NCI-H187 treated with DMSO at 0.1 percent for 48 hours (cell line): ENCODE measurements at places on chromosomes 2 and 18.
A peak's percentile ranks its signal among the peaks of the same experiment; 100 is the strongest.

DNA sequence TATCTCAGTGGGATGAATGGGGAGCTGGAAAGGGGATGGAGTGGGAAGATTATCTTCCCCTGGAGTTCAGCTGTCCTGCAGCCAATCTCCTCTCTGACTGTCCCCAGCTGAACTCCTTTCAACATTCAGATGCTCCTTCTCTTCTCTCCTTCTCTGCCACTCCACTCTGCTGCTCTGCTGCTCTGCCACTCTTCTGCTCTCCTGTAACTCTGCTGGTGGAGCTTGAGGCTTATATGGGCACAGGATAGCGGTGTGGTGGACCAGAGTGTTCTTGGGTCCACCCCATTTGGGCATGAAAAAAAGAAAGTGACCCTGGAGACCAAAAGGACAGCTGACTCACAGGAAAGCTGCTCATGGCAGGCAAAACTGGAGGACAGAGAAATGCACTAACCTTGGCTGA lies 26.6 kb downstream of the FAHD2B start:
- no peak for DNase-seq

DNA sequence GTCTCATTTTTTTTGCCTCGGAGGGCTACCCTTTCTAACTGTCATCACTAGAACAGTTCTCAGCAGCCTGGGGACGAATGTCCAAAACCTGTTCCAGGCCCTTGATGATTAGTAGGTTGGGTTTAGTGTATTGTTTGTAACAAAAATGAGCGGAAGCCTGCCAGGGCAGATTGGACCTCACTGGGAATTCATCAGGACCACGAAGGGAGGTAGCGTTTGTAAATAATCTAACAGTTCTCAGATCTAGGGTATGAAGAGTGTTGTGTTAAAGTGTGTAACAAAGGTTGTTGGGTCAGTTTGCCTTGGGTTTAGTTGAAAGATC lies 799 bp downstream of the CEP68 start:
- DNase-seq = no peak

GRCh38 chr2:165636959-165637358 lies 157.1 kb downstream of the GALNT3 start:
- no peak for DNase-seq

- no peak for DNase-seq
Measured at GRCh38 chr2:72755647-72756423, 70.0 kb downstream of the EXOC6B start.

- no peak for DNase-seq
Measured at GRCh38 chr2:36330473-36331395, 24.8 kb upstream of the CRIM1 start.

- DNase-seq = no peak
Measured at GRCh38 chr2:46669016-46669415, 189.7 kb downstream of the TMEM247 start.

- DNase-seq = peak; percentile 93
Measured at GRCh38 chr2:12773586-12774394, 57.1 kb downstream of the TRIB2 start.

GRCh38 chr2:66544258-66544657 lies 109.3 kb downstream of the MEIS1 start:
- DNase-seq = no peak

DNA sequence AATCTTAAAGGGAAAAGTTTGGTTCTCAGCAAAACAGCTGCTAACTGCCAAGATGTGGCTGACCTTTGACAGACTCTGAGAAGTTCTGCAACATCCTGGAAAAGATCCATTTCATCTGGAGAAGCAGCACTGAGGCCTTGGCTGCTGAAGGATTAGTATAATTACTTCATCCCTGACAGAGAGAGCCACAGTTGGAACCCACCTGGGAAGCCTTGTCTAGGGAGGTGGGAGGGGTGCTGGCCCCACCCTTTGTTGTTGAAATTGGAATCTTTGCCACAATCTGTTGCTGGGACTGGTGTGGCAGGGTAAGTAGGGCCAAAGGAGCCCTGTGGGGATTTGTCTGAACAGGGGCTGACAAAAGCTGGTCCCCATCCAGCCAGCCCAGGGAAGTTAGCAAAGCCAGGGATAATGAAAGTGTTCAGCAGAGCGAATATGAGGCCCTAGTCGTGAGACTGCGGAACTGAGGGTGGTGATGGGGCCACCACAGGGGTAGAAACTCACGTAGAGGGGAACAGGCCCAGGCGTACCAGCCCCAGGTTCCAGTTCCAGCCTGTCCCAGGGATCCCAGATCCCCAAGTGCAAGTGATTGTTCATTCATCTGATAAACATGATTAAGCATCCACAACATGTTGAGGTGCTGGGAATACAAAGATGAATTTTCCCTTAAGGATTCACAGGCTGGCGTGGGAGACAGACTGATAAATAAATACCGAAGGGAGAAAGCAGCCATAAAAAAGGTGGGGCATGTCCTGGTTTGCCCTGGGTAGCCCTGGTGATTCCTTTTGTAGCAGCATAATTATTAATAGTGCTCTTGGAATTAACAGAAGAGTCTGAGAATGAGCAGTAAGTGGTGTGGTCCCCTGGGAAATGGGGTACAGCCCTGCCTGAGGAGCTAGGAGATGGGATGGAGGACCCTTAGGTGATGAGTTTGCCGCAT lies 60.0 kb downstream of the MYO1B start:
- DNase-seq = no peak

GRCh38 chr18:45463451-45463850 lies 151.8 kb upstream of the SLC14A2 start:
- no peak for DNase-seq

DNA sequence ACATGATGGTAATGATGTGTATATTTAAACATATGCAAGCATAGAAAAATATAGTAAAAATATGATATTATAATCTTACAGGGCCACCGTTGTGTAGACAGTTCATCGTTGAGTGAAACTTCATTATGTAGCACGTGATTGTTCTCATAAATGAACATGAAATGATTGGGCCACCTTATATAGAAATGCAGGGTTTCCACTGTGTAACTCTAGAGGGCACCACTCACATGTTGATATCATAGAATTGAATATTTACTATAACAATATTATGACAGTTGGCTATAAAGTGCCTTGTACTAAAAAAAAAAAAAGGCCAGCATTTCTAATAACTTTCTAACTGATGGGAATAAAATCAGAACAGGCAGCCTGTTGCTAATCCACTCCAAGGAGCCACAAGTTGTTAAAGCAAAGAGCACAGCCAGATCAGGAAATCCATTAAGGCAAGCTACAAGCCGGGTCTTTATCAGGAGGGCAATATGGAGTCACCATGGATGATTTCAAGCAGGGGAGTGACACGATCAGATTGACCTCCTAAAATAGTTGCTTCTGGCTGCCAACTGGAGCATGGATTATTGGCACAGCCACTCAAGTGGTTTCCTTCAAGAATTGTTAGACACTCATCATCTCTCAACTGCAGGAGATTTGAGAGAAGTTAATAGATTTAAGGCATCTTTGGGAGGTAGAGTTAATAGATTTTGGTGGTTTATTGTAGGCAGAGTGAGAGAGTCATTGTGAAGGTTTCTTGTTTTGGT lies 16.7 kb downstream of the IL1F10 start:
- no peak for DNase-seq

DNA sequence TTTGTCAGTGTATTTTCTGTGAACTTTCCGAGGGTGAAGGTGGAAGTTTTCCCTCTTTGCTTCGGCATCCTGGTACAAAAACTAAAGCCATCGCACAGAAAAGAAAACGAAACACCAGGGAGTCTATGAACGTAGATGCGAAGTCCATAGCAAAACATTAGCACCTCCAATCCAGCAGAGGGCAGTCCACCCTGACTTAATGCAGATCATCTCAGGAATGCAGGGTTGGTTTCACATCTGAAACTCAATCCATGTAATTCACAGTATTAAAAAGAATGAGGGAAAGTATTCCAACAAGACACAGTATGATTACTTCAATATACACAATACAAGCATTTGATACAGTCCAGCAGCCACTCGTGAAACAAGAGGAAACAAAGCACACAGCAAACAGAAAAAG lies 70.8 kb downstream of the RTP5 start:
- no peak for DNase-seq

GRCh38 chr2:180618570-180618969 lies 361.8 kb upstream of the UBE2E3 start:
- no peak for DNase-seq

GRCh38 chr2:37457401-37457901 lies 113.0 kb downstream of the QPCT start:
- no peak for DNase-seq

GRCh38 chr2:240557808-240558207 lies at the start of gene ANKMY1:
ANKMY1 (minus strand) TSS chr2:240557988; CDS start chr2:240557335, 653 bp downstream.
- no peak for DNase-seq

DNA sequence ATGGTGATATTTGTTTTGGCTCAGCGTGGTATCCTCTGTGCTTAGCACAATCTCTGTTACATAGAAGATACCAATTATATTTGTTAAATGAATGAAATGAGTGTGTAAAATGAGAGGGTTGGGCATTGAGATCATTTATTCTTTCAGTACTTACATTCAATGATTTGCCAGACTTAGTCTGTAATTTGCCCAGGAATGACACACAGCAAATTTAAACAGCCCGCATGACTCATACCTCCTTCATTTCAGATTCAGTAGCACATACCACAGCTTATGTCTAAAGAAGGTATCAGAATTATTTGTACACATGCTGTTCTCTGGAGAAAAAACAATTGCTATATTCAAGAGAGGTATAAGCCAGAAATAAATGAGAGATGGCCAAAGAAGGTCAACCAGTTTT lies 37.0 kb downstream of the KLHL14 start:
- no peak for DNase-seq

GRCh38 chr2:100752628-100753333 lies 67.2 kb upstream of the NPAS2 start:
- no peak for DNase-seq
